Dorsolateral prefrontal cortex (tissue), 122 donors: ENCODE measurements at places on chromosomes 13 and 19. TPM values are rescaled to one million over a fixed set of nuclear protein-coding genes. Genes with fewer than 3 reads are reported as not detected.

DNA sequence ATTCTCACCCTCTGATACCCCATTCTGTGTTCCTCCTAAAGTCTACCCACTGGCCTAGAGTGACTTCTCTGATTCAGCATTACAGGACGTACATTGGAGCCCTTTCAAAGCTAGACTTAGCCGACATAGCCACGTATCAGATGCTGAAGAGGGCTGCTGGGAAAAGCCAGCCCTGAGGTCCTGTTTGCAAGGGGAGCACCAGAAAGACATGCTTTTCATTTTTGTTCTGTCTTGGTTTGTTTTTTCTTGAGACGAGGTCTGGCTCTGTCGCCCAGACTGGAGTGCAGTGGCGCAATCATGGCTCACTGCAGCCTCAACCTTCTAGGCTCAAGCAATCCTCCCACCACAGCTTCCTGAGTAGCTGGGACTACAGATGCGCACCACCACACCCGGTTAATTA, 6.3 kb upstream of the ZSWIM4 start:
- no peak for DNase-seq

DNA sequence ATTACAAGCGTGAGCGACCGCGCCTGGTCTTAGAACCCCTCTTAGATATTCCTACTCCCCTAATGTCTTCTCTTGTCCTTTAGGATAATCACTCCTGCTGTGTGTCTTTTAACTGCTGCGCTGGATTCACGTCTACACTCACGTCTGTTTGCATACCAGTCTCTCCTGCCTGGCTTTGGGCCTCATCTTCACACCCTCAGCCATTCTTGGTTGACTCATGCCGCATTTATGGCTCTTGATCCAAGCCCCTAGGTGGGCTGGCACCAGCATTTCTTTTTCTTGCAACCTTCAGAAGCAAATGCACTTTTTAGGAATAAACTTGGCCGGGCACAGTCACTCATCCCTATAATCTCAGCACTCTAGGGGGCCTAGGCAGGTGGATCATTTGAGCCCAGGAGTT, 22.7 kb downstream of the MYO9B start:
- DNase-seq: no peak

GRCh38 chr13:21759463-21759862, 88.6 kb downstream of the FGF9 start:
- DNase-seq: no peak

GRCh38 chr19:55118401-55118991, 1.1 kb upstream of the PPP1R12C start:
- DNase-seq: peak; percentile 81

- no peak for DNase-seq
Observed at GRCh38 chr13:113666329-113666670, 719 bp upstream of the GRK1 start.

- DNase-seq: no peak
Observed at GRCh38 chr13:40475617-40476016, 190.8 kb downstream of the FOXO1 start.

GRCh38 chr13:39451301-39451700, 151.7 kb downstream of the LHFPL6 start:
- no peak for DNase-seq

DNA sequence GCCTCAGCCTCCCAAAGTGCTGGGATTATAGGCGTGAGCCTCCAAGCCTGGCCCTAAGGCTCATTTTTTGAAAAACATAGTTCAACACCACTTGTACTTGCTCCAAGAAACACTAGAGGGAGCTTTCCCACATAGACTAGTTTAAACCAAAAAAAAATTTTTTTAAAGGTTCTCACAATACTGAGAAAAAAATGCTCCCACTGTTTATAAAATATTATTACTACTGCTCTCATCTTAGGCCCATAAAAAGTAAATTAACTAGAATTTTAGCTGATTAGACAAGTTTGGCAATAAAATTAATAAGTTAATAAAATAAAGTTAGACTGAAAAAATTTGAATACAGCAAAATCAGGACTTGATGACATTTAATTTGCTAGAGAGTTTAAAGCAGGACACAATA, 109.5 kb downstream of the TBC1D4 start:
- DNase-seq: no peak

- DNase-seq: no peak
Observed at GRCh38 chr19:35119578-35120155, 4.0 kb downstream of the FXYD3 start.

DNA sequence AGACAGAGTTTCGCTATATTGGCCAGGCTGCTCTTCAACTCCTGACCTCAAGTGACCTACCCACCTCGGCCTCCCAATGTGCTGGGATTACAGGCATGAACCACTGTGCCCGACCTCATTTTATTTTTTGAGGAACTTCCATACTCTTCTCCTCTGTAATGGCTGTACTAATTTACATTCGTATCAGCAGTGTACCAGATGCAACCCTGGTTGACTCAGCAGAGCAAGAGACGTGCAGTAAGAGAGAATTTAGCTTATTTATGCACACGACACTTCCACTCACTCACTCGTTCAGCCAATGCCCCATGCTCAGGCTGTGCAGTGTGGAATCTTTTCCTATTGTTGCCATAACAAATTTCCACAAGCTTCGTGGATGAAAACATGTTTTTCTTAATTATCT, 6.9 kb downstream of the KIR3DL3 start:
- no peak for DNase-seq

- DNase-seq: no peak
Observed at GRCh38 chr13:111482126-111482525, 161.7 kb downstream of the TEX29 start.

DNA sequence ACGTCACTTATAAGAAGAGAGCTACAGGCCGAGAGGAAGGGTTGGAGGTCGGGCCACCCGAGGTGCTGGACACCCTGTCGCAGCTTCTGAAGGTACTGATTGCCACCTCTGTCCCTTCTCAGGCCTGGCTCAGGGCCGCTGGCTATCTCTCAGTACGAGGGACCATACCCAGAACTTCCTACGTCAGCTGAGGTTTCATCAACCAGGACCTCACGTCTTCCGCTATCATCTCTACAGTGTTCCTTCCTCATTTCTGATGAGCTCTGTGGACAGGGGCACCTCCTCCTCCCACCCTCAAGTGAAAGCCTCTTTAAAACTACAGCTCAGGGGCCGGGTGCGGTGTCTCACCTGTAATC, 58.2 kb upstream of the USE1 start:
- DNase-seq: no peak

DNA sequence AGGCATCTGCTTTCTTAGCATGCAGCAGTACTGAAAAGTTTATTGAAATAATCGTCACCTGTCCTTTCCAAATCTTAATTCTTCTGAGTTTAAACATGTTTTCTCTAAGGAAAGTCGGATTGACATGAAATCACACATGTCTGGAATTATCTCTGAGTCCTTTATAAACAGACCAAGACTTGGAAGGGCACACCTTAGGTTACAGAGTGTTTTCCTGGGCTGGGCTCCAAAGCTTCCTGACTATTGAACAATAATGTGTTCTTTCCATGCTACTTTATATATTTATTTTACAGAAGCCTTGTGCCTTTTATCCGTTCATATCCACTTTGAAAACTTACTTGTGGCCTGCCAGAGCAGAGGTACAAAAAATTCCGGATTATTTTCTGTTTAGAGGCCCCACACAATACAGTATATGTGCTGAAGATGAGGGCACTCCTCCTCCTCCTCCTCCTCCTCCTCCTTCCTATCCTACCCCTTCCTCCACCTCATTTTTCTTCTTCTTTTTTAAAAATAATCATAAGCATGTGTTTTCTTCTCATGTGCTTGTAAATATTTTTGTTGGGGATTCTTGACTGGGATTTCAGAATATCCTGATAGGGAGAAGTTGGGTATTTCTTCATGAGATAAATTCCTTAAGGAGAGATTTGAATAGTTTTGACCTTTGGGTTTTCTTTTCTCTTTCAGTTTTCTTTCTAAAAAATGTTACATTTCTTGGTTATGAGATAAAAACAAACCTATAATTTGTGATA, 52.3 kb downstream of the LRCH1 start:
- DNase-seq: no peak

GRCh38 chr19:17873786-17874757, 2.3 kb downstream of the SLC5A5 start:
- no peak for DNase-seq

DNA sequence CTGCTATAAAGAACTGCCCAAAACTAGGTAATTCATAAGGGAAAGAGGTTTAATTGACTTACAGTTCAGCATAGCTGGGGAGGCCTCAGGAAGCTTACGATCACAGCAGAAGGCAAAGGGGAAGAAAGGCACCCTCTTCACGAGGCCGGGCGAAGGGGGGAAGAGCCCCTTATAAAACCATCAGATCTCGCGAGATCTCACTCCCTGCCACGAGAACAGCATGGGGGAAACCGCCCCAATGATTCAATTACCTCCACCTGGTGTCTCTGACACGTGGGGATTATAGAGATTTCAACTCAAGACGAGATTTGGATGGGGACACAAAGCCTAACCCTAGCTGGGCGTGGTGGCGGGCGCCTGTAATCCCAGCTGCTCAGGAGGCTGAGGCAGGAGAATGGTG, 42.8 kb downstream of the SLC6A16 start:
- no peak for DNase-seq

The ZNF468 gene
- 8.9 TPM for total RNA-seq

The PDX1 gene
- not detected for total RNA-seq

The PPP1R12C gene
- total RNA-seq: 161 TPM

The DIS3 gene
- total RNA-seq: 23.9 TPM
